ENCODE measurements at places on chromosomes 3 and 15.

DNA sequence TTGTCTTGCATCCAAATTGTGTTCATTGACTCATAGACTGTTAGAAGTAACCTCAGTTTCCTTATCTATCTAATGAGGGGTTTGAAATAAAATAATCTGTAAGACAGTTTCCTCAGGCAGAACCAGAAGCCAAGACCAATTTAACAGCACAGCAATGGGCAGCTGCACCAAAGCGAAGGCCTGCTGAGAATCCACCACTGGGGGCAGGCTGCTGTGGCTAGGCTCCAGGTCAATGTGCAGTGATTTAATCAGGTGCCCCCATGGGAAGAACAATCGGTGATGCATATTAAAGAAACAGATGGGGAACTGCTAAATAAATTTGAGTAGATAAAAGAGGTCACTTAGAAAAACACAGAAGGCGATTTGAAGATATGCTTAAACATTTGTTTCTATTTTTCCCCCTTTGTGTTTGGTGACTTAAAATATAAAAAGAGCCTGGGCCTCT is 28.0 kb upstream of the TMOD3 start:
- DNase-seq: no peak

DNA sequence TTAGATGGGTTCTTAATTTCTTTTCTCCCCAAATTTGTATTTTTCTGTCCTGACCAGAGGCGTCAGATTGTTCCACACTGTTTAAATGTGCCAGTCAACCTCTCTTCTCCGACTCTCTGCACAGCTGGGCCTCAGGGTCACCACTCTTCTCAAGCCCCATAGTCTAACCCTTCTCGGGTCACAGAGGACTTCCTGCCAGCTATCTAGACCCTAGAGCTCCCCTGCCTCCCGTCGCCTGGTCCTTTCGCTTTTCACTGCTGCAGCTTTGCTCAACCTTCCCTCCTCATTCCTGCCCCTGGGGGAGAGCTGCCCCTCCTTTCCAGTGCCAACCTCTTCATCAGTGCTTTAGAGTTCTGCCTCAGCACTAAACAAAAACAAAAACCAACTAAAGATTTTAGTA is 151.7 kb downstream of the ATG7 start:
- DNase-seq: no peak

- no peak for DNase-seq
Measured at GRCh38 chr3:76965122-76965725, 74.7 kb upstream of the ROBO2 start.

DNA sequence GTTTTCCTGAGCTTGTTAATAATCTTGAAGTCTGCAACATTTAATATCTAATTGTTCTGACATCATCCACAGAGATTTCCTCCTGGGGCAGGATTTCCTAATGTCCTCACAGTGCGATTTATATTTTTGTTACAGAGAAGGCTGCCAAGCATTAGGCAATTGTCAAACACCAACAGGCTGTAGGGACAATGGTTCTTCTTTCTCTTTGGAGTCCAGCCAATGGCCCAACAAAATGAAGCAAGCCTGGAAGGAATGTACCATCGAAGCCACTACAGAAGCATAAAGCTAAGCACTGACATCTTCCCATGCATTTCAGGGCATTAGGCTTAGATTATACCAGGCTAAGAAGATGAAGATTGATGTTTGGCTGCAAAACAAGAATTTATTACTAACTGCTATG is 173.0 kb upstream of the FRMD4B start:
- peak; percentile 38 for DNase-seq

DNA sequence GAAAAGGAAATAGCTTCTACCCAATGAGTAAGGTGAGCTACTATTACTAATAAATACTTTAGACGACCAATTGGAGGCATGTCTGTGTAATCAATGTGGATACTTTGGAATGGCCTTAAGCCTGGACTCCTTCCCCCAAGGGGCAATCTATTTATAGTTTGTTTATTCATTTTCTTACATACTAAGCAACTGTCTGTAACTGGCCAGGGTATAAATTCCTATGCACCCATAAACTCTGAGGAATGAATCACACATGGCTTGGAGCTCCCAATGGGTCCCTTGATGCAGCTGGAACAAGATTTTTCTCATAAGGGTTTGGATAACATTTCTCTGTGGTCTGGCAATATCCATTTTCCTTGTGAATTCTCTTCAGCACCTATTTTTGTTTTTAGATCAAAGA is 506.8 kb downstream of the EDEM1 start:
- no peak for DNase-seq

DNA sequence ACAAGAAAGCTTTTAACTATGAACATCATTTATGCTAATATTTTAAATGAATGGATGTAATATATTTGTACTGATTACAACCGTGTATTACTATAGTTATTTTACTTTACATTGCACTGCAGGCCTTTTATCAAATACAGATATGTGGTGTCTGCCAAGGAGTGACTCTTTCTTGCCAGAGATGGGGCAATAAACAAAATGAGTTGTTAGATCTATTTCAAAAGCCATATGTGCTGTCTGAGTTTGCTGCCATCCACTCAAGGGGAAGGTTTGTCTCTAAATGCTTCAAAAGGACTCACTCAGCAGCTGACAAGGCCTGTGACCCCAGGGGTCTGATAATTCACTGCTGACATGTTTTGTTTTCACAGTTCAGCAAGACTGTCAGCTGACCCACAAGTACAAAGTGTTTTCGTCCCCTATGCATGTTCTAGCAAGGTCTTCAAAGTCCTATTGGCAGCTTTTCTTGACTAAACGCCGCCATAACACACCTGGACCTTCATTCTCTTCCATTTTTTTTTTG is 41.3 kb upstream of the ZBED2 start:
- DNase-seq: no peak

Data from fibroblast of skin of scalp (primary cell).